ENCODE measurements at places on chromosomes 12 and 14.

DNA sequence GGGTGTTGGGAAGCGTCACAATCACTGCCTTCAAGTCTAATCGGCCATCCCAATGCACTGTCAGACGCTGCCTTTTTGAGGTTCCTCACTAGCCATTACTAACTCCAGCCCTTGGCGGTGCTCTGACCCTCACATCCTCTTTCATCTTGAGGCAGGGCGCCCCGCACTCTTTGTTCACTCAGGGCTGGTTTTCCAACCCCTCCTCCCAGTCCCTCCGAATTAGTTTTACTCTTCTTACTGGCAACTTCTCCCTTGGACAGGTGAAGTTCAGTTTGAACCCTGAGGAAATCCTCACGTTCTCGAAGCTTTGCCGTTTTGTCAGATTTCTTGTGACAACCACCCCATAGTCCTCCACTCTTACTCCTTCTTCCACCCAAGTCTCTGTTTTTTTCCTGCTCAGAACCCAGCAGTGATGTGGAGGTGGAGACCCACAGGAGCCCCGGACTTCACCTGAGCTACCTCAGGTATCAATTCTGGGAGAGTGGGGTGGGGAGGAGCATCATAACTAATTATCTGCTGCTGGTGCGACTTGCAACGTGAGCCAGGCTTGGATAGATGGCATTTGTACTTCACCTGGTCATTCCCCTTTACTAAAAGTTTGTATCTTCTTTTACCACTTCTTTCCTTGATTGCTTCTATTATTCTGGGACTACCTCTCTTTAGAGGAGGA, 757 bp downstream of the ZC3H10 start:
- DNase-seq, result no peak

GRCh38 chr12:108814462-108815211, 42.7 kb downstream of the SSH1 start:
- no peak for DNase-seq

DNA sequence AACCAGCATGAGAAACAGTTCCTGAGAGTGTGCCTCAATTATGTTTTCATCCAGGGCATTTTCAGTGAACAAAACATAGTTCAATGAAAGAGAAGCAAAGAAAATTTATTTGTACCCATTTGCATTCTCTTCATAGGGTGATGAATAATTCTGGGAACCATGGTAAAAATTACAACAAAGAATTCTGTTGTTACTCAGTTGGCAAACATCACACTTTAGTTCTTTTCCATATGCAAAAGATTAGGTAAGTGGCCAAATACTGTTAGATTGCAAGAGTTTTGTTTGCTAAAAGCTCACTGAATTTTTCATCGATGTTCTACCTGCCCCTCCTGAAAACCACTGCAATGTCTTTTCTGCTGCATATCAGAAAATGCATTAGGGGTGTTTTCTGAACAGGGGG, 132.4 kb upstream of the RGS6 start:
- no peak for DNase-seq

DNA sequence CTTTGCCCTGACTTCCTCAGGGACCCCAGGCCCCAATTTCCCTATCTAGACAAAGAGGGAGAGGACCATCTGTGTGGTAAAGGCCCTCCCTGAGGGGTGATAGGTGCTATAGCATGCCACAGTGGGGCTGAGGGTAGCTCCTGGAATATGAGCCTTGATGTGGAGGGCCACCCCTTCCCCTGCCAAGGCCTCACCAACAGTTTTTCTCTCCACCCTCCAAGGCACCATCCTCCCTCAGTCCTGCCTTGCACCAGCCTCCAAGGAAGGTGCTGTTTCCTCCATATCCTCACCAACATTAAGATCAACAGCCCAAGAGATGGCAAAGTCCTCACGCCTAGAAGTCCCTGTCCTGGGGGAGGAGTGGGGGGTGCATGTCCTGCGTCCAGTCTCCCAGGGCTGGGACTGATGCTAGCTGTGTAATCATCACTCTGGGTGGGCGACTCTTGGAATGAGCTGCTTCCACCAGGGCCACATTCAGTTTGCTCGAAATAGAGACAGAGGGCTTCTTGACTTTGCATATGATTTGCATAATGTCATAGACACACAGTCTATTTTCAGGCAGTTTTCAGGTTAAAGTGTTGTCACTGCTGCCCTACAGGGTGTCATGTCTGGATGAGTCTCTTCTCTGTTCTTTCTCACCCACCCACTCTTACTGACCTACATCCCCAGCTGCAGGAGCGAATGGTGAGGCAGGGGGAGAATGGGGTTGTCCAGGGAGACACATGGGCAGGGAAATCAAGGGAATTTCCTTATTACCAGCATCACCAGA, 17.4 kb downstream of the ACVRL1 start:
- DNase-seq, result no peak

DNA sequence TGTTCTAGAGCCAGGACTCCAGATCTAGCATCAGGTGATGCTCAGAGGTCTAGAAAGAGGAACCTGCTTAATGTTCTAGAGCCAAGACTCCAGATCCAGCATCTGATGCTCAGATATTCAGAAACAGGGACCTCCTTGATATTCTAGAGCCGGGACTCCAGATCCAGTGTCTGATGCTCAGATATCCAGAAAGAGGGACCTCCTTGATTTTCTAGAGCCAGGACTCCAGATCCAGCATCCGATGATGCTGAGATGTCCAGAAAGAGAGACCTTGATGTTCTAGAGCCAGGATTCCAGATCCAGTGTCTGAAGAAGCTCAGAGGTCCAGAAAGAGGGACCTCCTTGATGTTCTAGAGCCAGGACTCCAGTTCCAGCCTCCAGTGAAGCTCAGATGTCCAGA, 36.9 kb downstream of the MEG3 start:
- no peak for DNase-seq

- DNase-seq, result no peak
Observed at GRCh38 chr12:16658699-16659098, 52.7 kb upstream of the LMO3 start.

GRCh38 chr12:6757028-6757690, 4.2 kb upstream of the MLF2 start:
- DNase-seq, result no peak
